CD4-positive, alpha-beta memory T cell (primary cell): ENCODE measurements at places on chromosomes 11 and 22. TPM values are rescaled to one million over a fixed set of nuclear protein-coding genes. Genes with fewer than 3 reads are reported as not detected.

OR2AG2 gene
- not detected for total RNA-seq

KDM4E gene
- not detected for total RNA-seq

TPBGL gene
- total RNA-seq = 0.15 TPM

PRODH gene
- total RNA-seq = 0.23 TPM

DNA sequence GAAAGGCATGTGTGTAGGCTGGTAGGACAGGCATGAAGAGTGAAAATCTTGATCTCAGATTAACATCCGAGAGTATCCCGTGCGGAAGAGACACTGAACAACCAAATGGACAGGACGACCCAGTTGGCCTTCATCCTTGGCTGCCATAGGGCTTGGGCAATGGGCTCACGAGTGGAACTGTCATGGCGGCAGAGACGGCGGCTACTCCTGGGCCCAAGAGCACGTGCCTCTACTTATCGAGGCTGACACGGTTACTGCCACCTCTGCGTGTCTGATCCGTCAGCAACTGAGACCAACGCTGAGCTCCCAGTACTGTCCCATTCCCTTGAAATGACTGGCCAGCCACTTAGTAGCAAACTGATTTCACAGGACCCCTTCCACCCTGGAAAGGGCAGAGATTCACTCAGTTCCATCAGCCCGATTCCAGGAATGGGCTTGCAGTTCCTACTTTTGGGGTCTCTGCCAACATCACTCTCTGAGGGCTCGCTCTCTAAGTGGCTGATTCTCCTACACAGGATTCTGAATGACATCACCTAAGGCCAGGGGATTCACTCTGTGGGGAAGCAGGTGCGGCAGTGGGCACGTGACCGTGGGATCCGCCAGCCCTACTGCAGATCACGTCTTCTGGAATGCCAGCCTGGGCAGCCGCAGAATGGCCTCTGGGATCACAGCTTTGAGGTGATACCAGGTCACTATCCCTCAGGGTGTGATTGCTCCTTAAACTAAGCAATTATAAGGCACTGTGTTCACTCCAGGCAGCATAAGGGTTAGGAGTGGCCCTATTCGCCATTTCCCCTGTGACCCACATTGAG is 97.8 kb downstream of the RPS6KA4 start:
- no peaks in the 10 kb centered on the region for H3K27me3 ChIP-seq
- no peaks in the 10 kb centered on the region for H3K4me1 ChIP-seq

DNA sequence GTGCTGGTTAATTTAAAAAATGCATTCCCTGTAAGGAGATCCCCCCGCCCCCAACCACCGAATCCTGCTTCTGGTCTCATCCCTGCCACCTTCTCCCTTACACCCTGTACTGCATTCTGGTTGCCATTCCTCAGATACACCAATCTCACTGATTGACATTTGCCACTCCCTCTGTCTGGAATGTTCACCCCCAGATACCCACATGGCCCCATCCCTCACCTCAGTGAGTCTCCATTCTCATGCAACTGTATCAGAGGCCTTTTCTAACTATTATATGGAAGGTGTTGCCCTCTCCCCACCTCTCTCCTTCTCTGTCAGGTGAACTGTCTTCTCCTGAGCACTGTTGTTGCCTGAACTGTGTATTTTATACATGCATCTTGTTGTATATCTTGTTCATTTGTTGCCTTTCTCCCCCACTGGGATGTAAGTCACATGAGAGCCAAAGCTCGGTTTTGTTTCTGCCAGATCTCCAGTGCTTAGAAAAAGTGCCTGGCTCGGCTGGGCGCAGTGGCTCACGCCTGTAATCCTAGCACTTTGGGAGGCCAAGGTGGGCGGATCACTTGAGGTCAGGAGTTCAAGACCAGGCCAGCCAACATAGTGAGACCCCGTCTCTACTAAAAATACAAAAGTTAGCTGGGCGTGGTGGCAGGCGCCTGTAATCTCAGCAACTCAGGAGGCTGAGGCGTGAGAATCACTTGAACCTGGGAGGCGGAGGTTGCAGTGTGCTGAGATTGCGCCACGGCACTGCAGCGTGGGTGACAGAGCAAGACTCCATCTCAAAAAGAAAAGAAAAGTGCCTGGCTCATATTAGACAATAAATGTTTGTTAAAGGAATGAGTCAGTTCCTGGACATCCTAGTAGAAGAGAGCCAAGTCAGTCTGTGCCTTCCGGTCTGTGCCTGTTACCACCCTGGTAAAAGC is 61.0 kb downstream of the TNRC6B start:
- H3K4me1 ChIP-seq = peaks cover 85% of the 10 kb centered on the region
- DNase-seq = no peak
- H3K27me3 ChIP-seq = no peaks in the 10 kb centered on the region
- H3K27ac ChIP-seq = no peak overlapping the region

- H3K4me3 ChIP-seq = no peak overlapping the region
- H3K27ac ChIP-seq = no peak overlapping the region
- H3K27me3 ChIP-seq = peaks cover 41% of the 10 kb centered on the region
- H3K4me1 ChIP-seq = peaks cover 22% of the 10 kb centered on the region
- no peak for DNase-seq
- no peaks in the 10 kb centered on the region for H3K36me3 ChIP-seq
These were observed 2.6 kb downstream of the PHOX2A start for GRCh38 chr11:72241291-72241781.
